ENCODE measurements at places on chromosomes 4 and X.

- DNase-seq = no peak
These were observed 276.0 kb downstream of the SHOX start for GRCh38 chrX:906586-906985.

GRCh38 chr4:173590697-173591096 is 60.7 kb upstream of the HAND2 start:
- DNase-seq = no peak

GRCh38 chr4:107714256-107714655 is 5.8 kb downstream of the PAPSS1 start:
- DNase-seq = no peak

DNA sequence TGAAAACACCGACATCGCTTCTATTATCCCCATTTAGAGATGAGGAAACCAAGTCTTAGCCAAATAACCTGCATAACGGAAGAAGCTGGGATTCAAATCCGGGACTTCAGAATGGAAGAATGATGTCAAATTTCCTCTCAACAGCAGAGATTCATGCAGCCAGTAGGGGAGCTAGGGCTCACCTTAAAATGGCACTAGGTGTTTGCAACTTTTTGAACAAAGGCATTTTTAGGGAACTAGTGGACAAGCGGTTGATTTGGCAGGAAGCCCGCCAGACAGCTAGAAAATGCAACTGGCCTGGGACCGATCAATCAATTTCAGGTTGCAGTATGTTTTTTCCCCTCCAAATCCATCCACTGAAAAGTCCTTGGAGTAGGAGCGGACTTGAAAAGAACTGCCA is 224.2 kb downstream of the PTTG2 start:
- DNase-seq = no peak

Data from coronary artery (tissue), 2 donors.